HepG2 (cell line): ENCODE measurements at places on chromosomes 7 and 10. TPM values are rescaled to one million over a fixed set of nuclear protein-coding genes. Genes with fewer than 3 reads are reported as not detected.

Gene SEMA3A
- 0.56 and 1.2 TPM in 2 replicates for total RNA-seq

Gene OR9A4
- not detected in 2 replicates for total RNA-seq

Gene CALHM1
- total RNA-seq = 0.04 TPM in 1 of 2 replicates, not detected in the other

DNA sequence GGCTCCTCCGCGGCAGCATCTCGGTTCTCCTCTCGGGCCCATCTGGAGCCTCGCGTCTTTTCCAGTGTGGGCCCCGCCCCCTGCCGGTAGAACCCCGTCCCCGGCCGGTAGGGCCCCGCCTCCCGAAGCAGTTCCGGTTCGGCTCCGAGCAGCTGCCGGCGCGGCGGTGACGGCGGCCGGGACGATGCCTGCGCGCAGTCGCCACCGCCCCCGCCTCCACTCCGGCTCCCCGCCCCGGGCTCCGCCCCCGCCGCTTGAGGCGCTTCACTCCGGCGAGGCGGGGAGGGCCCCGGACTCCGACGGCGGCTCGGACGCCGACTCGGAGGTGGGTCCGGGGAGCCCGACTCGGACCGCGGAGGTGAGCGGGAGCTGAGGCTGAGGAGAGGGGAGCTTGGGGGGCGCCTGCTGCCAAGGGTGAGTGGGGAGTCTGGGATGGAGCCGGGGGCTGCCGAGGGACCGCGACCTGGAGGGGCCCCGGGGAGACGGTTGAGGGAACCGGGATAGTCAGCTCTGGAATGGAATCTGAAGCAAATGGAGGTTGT, at the start of gene SAMD8:
TSS of gene SAMD8 (plus strand) at position 292 of the 542 bp plus-strand sequence. CDS start 38,873 bp downstream, outside the sequence.
- DNase-seq = peak; percentile 95

DNA sequence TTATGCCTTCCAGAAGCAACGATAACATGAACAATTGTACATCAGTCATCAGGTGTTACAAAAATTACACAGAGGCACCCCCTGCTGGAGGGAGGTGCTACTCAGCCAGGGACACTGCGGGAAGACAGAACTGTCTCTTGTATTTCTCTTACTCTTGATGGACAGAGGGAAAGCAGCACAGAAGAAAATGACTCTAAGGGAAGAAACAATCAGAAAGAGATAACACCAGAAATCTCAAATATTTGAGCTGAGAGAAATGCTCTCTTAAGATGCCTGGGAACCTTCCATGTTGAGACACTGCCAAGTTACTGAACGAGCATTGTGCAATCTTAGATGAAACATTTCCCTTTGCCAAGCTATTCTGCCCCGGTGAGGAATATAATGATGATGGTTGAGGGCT, 227.6 kb upstream of the NPSR1 start:
- peak; percentile 41 for DNase-seq

- no peak for DNase-seq
Observed at GRCh38 chr10:62732841-62733653, 71.5 kb upstream of the ADO start.

DNA sequence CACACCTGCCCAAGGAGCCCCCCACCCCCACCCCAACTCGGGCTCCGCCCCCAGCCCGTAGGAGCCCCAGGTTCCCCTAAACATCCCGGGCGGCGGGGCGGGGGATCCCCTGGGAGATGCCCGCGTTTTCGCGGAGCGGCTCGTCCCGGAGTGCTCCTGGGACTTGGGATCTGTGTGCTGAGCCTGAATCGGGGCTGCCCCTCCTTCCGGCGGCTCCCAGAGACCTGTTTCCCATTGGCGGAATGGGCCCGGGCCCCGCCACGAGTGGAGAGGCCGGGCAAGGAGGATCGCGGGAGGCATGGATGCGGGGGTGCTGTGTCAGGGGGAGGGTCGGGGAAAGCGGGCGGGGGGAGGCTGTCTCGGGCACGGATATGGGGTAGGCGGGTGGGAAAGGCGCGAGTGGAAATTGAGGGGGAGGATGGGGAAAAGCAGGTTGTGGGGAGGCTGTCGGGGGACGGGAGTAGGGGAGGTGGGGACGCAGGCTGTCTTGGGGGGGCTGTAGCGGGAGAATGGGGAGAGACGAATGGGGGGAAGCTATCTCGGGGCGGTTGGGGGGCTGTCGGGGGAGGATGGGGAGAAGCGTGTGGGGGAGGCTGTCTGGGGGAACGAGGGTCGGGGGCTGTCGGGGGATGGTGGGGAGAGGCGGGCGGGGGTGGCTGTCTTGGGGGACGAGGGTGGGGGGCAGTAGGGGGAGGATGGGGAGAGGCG, 572 bp upstream of the BHLHA15 start:
- no peak for DNase-seq
